ENCODE measurements at places on chromosomes 6 and 20.

DNA sequence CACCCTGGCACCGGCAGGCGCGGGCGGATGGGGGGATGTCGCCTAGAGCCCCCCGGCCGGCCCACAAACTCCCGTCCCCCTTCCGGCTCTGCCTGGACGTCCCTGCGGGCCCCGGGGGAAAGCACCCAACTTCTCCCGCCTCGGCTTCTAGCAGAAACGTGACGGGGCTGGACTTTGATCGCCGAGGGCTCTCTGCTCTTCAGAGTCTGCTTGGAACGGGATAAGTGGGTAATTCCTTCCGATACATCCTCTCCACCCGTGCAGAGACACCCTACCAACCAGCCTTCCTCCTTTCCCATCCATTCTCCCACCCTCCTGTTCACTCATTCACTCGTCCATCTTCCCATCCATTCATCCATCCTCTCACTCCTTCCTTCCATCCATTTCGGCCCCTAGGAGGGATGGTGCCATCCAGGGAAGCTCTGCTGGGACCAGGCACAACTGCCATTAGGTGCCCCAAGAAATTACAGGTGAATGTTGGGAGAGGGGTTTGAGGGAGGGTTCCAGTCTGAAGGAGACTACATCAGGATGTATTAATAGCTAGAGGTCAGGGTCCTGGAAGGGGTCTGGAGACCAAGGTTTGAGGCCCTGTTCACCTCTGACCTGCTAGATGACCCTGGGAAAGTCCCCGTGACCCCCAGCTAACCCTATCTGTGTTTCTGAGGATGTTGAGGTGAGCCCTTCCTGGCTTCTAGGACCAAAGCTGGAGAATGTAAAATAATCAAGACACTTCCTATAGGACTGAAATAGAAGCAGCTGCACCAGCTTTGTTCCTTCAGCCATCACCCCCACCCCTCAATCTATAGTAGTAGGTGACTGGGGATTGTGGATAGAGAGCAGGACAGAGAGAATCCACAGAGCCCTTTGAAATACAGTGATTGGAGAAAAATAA lies 538 bp downstream of the TTLL9 start:
- no peak for DNase-seq

DNA sequence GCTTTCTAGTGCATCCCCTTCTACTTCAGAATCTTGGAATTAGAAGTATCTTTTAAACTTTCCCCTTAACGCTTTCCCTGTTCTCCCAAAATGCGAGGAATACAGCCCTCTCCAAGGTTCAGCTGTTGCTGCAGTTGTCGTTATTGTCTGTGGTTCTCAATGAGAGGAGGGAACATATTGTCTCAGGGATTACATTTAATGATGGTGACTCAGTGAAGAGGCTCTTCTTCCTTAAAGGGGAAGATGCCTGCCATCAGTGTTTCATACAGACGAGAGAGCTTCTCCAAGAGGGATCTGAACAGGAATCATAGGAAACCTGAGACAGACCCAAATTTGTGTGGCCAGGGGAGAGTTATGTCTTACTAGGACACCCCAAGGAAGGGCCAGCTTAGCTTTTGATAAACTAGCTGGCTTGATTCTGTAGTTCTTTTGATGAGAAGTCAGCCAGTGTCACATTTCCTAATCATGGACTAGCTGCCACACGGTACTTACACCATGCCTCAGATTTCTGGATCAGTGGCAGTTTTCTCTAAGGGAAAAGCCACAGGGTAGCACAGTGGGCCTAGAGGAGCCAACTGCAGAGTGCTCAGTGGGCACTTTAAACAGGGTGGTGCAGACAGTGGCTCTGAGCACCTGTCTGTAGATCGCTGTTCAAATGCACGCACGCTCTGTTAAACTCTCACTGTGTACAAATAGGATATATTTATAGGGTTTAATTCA lies 59.7 kb upstream of the TMEM181 start:
- no peak for DNase-seq

GRCh38 chr6:10084111-10084986 lies 330.5 kb downstream of the TFAP2A start:
- no peak for DNase-seq

DNA sequence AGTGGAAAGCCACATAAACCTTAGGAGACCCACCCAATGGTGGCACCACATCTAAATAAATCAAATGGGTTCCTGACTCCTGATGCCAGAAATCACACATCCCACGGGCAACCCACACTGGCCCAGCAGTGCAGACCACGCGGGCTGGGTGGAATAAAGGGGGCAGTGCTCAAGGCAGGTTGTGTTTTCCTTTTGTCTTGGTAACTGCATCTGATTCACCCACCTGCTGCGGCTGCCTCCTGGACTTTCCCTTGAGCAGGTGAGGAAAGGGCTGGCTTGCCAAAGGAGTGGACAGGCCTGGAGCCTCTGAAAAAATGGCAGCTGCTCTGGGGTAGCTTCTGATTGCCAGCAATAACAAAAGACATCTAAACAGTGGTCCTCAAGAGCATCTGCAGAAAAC lies 119.5 kb upstream of the KCNK16 start:
- DNase-seq: no peak

DNA sequence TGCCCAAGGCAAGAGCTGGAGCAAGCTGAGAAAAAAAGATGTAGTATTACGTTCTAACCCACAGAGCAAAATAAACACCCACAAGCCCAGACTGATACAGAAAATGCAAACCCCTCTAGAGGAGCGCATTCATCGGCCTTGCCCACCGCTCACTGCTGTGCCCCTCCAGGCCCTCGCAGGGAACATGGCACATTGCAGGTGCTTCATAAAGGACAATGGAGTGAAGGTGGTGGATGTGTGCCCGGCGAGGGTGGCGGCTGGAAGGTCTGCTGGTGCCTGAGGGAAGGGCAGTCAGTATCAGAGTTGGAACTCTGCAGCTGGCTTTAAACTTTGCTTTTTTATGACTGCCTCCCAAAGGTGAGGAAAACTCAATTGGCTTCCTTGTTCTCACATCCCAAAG lies 18.5 kb upstream of the IRF4 start:
- DNase-seq: no peak

GRCh38 chr6:155013457-155013876 lies 18.4 kb downstream of the TIAM2 start:
- no peak for DNase-seq

DNA sequence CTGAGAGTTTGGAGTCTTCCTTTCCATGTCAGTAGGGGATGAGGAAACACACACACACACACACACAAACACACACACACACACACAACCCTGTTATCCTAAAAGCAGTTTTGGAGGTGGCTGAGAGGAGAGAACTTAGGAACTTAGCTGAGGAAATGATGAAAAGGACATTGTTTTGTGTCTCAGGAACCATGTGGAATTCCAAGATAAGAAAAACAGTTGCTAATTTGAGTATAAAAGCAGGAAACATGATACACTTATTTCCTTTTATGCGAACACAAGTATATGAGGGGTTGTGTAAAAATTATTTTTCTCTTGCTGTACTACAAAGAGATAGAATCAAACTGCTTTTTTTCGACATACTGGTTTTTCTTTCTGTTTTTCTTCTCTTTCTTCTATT lies at the start of gene MYCT1:
TSS of gene MYCT1 (plus strand) at position 264 of the 400 bp plus-strand sequence. CDS start at position 270, 6 bp downstream.
- no peak for DNase-seq

Data from 8988T (cell line).